ENCODE measurements at places on chromosomes 5 and 9. TPM values are rescaled to one million over a fixed set of nuclear protein-coding genes. Genes with fewer than 3 reads are reported as not detected.

Gene UNC5A
- total RNA-seq: 0.05 TPM

Gene PDCD1LG2
- total RNA-seq: 2.4 TPM

Gene LRRTM2
- total RNA-seq: not detected

Gene MPDZ
- 64.3 TPM for total RNA-seq

Gene SHC3
- 0.35 TPM for total RNA-seq

- no peak for DNase-seq
These were observed at the start of gene PTPDC1 for GRCh38 chr9:94084314-94084713. Gene PTPDC1, plus strand, starts transcription at chr9:94084464. Its CDS starts 67 bp downstream, at chr9:94084531.

DNA sequence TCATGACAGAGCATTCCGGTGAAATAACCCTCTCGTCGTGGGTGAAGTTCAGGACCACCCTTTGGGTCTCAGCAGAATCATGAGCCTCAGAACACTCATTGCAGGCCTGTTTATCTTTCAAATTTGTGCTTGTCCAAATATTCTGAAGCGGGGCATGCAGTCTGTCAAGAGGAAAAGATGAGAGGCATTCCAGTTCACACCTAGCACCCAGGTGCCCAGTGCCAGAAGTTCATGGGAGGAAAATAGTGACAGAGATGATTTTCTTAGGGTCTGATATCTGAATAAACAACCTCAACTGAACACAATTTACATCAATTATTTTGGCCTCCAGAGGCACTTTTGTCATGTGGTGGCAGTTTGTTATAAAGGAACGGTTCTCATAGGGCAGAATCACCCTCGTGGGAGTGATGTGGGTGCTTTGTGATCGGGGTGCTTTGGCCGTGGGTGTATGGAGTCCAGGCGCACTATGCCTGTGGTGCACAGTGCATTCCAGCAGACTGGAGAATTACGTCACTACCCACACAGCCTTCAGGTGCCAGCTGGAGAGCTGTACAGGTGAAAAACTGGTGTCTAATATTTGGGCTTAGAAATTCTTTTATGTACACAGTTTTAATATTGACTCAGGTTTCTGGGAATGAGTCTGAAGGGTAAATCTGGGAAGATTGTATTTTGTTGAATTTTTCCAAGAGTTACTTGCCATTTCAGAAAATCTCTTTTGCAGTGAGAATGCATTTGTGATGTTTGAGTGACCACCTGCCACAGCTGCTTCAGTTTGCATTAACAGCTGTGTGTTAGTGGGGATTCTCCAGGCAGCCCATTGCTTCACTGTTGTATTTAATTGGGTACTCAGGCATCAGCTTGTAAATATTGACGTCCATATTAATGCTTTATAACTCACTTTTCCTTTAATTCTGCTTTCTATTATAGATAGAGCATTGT is 289.3 kb downstream of the FANCC start:
- no peak for DNase-seq

GRCh38 chr9:95876138-95876444 is 600 bp downstream of the ERCC6L2 start:
- no peak for DNase-seq

DNA sequence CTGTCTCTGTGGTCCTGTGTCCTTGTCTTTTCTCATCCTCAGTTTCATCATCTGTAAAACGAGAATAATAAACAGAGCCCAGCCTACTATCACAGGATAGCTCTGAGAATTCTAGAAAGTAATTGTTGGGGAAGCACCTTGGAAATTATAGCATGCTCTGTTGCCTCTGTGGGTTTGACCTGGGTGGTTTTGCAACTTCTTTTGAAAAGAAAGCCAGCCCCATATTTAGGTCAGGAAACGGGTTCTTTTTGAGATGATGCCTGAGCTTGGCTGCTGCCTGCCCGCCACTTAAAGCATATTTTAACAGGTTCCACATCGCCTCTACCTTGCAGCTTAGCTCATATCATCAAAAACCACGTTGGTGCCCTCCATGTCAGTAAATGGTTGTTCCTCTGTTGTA is 111.1 kb downstream of the TLR4 start:
- DNase-seq: no peak

DNA sequence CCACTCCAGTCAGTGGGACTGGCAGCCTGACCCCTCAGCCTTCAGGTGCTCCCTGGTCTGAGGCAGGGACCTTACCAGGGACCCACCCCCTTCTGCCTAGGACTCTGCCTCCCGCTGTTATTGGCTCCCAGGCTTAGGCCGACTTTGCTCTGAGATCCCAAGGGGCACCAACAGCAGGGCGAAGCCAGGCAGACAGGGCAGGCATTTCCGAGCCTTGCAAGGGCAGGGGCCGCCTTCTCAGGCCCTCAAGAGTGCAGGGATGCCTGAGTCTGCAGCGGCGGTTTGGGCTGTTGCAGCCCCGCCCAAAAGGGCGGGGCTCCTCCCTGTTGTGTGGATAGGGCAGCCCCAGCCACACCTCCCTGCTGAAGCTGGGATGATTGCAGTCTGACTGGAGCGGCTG is 644.6 kb downstream of the PRR16 start:
- no peak for DNase-seq

- DNase-seq: no peak
These were observed 193.5 kb upstream of the KLF9 start for GRCh38 chr9:70607926-70608325.

DNA sequence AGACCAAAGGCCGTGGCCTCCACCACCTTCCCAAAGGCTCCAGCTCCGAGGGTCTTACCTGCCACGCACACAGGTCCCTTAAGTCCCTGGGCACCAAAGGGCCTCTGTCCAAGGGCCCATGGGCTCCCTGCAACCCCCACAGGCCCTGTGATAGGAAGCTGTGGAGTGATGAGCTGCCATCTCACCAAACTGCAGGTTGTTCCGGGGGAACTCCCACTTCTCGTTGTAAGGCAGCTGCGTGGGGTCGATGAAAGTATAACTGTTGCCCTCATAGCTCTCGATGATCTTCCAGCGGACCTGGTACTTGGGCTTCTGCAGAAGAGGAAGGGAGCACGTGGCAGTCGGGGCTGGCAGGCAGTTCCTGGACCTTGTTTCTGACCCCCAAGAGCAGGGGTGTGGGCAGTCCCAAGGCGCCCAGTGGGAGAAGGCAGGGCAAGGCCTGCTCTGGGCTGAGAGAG is 24.8 kb downstream of the CSF1R start:
- no peak for DNase-seq

DNA sequence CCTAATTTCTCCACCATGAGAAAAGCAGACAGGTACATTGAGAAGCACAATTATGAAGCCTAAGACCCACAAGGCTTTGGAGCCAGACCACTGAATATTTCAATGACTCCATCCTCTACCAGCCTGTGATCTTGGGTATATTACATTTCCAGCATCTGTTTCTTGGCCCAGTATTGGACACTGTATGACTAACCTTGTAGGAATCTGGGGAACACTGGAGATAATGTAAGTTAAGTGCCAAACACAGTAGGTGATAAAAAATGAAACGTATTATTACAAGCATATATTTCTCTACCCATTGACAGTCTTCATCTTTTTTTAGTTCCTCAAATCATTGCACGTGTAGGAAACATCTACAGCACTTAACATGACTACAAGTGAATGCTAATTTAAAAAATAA is 28.6 kb upstream of the FEM1C start:
- no peak for DNase-seq

DNA sequence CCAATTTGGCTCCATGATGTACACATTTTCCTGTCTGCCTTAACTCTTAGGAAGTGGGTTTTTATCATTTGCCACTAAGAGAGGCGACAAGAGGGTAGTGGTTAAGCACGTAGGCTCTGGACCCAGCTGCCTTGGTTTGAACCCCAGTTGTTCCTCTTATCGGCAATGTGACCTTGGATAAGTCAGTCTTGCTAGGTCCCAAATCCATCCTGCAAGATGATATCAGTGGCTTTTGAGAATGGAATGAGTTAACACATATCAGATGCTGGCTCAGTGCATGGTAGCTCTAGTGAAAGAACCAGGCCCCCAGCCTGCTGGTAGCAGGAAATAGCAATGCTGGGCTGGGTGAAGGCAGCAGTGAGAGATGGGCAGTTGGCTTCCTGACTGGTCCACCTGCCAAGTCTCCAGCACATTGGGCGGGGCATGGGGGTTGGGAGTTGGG is 72.5 kb downstream of the STK10 start:
- no peak for DNase-seq

DNA sequence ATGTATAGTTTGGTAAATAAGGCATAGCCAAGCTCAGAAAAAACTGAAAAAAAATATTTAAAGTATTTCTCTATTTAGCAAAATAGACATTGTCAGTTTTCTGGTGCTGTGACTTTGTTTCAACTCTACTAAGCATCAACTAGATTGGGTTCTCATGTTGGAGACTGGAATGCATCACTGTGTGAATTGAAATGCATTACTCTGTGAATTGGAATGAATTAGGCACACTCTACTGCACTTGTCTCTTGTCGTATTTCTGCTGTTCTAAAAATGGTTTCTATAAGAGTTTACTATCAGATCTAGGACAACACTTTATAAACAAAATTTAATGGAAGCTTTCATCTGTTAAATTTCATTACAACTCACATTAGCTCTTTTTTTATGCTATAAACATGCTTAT is 1772.2 kb downstream of the MAT2B start:
- no peak for DNase-seq
